ENCODE measurements at places on chromosomes 13 and 19.
A peak's percentile ranks its signal among the peaks of the same experiment; 100 is the strongest.

DNA sequence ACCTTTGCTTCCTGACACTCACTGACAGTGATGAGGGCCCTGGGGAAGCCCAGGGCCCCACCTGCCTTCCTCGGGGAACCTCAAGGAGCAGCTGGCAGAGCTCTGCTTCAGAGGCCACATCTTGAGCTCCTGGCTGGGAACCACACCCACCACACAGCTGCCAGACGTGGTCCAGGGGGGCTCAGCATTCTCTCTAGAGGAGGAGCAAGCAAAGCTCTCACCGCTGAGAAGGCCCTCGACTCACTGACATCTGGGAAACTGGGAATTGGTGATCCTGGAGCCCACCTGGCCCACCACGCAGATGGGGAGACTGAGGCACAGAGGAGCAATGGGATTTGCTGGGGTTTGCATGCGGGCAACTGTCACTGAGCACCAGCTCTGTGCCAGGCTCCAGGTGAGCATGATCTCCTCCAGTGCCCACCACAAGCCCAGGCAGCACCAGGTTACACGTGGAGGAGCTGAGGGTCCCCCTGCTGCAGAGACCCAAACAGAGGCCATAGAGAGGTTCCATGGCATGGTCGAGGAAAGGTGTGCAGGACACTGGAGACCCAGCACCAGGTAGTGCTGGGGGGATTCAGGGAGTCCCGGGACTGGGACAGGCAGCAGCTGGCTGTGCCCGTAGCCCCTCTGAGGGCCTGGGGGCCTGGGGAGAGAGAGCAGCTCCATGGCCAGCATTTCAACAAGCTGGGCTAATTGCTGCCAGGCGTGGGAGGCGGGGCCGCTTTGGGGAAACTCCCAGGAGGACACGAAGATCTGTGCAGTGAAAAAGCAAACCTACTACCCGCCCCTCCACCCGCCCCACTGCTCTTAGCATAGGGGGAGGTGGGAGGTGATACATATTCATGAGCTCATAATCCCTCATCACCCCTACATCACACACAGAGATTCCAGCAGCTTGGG, 33.4 kb downstream of the PEPD start:
- no peak for DNase-seq

DNA sequence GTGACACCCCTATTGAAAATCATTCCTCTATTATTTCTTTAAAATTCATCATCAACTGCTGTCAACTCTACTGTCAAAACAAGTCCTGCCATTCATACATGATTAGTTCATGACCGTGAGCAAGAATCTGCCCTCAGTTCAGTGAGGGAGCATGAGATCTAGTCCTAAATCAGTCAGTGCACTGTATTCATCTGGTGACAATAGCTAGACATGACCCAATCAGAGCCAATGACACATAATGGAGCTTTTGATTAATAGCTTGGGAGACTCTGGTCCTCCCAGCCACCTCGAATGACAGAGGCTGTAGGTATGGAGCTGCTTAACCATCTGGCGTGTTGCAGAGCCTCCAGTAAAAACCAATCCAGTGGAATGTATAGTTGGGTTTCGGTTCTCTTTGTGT, 46.9 kb upstream of the ARGLU1 start:
- no peak for DNase-seq

- DNase-seq, result no peak
Observed at GRCh38 chr13:102697929-102698648, 3.2 kb upstream of the METTL21C start.

DNA sequence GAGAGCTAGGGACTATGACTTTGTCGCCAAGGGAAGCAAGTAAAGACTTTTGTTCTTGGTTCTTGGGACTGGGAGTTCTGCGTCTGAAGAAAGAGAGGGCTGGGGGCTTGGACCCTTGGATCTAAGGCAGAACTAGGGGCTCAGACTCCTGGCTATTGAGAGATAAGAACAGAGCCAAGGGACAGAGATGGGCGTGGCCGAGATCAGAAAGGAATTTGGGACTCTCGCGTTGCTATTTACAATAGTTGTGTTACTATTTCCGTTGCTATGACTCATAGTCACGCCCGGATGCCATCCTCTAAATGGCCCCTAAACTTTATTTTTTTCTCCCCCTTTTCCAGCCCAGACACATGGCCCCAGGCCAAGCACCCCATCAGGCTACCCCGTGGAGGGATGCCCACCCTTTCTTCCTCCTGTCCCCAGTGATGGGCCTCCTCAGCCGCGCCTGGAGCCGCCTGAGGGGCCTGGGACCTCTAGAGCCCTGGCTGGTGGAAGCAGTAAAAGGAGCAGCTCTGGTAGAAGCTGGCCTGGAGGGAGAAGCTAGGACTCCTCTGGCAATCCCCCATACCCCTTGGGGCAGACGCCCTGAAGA, 759 bp downstream of the PPP1R15A start:
- DNase-seq, result peak; percentile 84

GRCh38 chr19:51119101-51119500, 5.6 kb upstream of the SIGLEC9 start:
- no peak for DNase-seq

GRCh38 chr13:98450539-98451111, 126.3 kb downstream of the STK24 start:
- no peak for DNase-seq

DNA sequence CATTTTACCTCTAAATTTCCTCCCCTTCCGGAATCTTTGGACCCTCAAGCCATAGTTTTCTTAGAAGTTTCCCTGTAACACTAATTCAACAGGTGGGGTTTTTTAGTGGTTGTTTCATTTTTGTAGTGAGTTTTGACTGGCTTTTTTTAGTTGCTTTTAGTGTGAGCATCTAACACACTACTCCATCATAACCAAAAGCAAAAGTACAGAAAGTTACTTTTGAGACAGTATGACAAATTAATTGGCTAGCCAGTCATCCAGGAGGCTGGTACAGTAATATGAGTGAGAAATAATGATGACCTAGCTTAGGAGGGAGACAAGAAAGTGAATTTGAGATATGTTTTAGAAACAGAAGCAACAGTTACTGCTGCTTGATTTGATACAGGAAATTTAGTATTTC, 71.5 kb downstream of the DNAJC15 start:
- DNase-seq, result no peak

GRCh38 chr19:9885077-9885552, 50.0 kb downstream of the PIN1 start:
- no peak for DNase-seq

DNA sequence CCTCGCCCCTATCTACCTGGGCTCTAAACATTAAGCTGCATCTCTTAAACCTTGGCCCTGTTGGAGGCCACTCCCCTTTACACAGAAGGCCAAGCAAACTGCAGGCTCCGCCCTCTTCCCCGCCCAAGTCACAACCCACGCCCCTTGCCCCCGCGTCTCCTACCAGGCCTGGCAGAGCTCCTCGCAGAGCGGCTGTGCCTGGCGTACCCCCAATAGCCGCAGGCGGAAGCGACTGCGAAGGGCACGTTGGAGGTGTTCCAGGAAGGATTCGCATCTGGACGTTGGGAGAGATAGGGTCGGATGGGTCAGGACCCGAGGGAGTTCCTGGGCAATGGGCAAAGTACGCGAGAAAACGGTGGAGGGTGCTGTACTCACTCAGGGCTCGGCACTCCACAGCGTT, 5.9 kb downstream of the RTBDN start:
- no peak for DNase-seq

DNA sequence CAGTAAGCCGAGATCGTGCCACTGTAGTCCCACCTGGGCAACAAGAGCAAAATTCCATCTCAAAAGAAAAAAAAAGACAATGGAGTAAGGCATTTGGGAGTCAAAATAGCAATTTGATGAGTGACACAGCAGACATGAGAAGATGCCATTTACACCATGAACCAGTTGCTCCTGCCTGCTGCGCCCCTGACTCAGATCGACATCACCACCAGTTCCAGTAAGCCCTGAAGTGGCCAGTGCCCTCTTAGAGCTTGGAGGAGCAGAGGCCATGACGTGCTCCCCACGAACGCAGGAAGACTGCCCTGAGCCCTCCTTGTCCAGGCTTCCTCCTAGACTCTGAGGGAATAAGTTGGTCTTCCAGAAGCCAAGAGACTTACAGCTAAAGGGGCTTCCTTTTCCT, 339.2 kb downstream of the MYO16 start:
- no peak for DNase-seq

DNA sequence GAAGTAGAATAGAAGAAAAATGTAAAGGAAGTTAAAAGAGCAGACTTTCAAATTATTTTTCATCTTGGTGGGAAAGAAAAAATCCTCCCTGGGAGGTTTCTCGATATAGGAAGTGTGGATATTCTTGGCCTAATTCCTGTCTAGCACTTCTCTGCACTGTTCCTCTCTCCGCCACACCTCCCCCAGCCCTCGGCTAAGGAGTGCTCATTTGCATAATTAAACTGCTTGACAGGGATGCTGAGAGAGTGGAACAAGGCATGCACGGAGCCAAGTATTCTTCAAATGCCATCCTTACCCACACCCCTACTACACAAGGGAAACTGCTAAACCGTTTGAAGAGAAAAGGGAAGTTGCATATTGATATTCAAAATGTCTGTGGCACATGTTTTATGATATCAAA, 511.0 kb upstream of the HTR2A start:
- no peak for DNase-seq

GRCh38 chr13:36051082-36051481, 80.1 kb downstream of the DCLK1 start:
- no peak for DNase-seq

DNA sequence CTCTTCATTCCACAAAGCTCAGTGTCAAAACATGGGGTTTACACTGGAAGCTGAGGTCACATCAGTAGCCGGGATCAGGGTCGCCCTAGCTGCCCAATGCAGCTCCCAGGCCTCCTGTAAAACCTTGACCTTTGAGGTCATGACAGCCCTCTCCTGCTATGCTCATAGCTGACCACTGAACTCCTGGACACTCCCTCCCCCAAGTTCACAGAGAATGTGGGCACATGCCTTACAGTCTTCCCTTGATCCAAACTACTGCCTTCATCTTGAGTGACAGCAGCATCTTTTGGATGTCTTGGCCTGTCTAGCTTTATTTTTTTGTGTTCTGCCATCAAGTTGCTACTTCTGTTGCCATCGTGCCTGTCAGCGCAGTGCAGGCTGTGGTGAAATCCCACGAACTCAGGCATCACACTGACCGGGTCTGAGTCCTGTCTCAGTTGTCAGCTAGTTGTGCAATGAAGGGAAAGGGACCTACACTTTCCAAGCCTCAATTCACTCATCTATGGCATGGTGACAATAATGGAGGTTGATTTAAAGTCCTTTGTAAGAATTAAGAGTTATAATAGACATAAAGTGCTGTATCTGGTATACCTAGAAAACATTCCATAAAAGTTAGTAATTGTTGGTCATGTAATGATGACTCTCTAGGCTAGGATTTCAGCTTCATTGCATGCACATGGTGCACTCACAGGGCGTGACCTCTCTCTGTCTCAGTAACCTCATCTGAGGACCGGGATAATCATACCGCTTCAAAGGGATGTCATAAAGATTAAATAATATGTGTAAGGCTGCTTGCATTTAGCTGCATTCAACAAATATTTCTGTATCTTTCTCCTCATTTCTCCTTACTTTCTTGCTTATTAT, 16.4 kb upstream of the ALOX5AP start:
- no peak for DNase-seq

GRCh38 chr13:91323349-91323748, 24.1 kb upstream of the MIR17HG start:
- no peak for DNase-seq

- no peak for DNase-seq
Observed at GRCh38 chr13:110246530-110246929, 60.4 kb downstream of the COL4A1 start.

DNA sequence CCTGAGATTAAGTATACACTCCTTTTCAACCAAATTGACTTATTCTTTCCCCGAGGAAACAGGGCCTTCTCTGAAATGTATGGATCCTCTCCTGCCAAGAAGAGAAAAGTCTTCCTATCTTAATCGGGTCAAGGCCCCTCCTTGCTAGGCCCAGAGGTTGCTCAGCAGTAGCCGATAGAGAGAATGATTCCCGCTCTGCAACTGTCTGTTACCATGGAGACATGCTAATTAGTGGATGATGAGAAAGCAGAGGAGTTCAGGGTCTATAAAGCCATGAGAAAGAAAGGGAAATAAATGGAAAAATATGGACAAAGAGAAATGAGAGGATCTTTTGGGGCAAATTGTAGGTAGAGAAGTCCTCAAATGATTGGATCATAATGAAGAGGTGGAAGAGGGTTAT, 103.5 kb downstream of the POU4F1 start:
- no peak for DNase-seq

DNA sequence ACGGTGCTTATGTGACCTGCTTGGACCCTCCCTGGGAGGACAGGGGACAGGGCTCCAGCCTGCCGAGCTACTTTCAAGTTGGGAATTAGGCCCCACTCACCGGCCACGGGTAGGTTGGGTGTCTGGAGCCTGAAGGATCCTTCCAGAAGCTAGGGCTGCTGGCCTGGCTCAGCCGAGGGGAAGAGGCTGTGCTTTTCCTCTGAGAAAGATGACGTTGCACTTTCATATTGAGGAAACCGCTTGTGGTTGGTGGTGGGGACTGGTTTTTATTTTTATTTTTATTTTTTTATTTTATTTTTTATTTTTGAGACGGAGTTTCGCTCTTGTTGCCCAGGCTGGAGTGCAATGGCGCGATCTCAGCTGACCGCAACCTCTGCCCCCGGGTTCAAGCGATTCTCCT, at the start of gene TMEM150B:
TMEM150B (minus strand) TSS at position 170 of the 400 bp plus-strand sequence. CDS start 4,305 bp downstream, outside the sequence.
- DNase-seq, result no peak

GRCh38 chr19:3931041-3931440, 1.8 kb upstream of the NMRK2 start:
- no peak for DNase-seq

GRCh38 chr19:14565765-14566711, 5.8 kb downstream of the NDUFB7 start:
- no peak for DNase-seq

- no peak for DNase-seq
Observed at GRCh38 chr19:46959894-46960556, 59.6 kb upstream of the NPAS1 start.

DNA sequence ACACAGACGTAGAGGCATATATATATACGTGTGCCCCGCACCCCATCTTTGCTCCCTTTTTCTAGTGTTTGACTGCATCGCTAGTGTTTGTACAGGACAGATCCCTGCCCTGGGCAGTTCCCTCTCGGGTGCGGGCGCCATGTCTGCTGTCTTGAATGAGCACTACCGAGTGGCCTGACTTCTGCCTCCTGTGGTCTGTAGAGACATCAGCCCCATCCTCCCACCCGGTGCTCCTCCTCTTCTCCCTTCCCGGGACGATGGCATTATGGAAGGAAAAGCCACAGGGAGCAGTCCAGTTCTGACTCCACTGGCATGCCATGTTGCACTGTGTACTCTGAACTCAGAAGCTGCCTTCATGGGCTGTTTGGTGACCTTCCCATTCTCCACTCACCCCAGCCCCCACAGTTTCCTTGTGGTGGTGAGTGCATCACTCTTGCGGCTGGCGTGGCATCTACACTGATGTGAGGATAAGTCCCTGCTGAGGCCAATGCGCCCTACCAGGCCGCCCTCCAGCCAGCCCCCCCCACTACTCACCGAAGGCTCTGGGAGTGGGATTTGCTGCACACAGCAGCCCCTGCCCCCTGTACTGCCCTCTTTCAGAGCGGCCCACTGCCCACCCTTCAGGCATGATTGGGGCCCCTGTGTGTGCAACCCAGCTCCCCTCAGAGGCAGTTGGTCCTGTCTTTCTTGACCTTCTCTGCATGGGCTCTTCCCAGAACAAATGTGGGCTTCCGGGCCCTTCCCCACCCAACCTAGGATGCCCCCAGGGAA, 25.2 kb downstream of the TDRD12 start:
- no peak for DNase-seq
